GM23248 (cell line): ENCODE measurements at places on chromosomes 1 and 21. TPM values are rescaled to one million over a fixed set of nuclear protein-coding genes. Genes with fewer than 3 reads are reported as not detected.

DNA sequence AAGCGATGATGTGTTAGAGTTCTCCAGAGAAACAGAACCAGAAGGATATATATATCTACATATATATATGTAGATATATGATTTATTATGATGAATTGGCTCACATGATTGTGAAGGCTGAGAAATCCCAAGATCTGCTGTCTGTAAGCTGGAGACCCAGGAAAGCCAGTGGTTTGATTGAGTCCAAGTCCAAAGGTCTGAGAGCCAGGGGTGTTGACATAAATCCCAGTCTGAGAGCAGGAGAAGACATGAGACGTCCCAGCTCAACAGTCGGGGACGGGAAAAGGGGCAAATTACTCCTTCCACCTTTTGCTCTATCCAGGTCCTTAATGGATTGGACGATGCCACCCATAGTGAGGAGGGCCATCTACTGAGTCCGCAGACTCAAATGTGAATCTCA lies 126.6 kb downstream of the PRDM2 start:
- DNase-seq: no peak

DNA sequence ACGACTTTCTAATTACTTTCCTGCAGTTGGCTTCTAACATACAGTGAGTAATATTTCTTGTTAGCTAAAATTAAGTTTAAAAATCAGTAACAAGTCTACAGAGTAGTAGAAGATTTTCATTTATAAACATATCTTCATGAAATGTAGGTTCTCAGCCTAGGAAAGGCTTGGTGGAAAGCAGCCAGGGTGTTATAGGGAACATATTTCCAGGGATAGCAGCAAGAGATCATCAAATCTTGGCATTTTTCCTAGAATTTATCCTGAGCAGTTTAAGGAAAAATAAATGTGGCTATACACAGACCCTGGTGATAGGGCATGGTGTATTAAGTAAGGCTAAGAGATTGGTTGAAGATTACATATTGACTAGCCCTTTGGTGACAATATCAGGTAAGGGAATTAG lies 203.5 kb upstream of the NEGR1 start:
- no peak for DNase-seq

The DYNLT5 gene
- total RNA-seq: 2.3 and 5.8 TPM in 2 replicates

The KMO gene
- not detected in 2 replicates for total RNA-seq

The C1QC gene
- total RNA-seq: not detected in 2 replicates

DNA sequence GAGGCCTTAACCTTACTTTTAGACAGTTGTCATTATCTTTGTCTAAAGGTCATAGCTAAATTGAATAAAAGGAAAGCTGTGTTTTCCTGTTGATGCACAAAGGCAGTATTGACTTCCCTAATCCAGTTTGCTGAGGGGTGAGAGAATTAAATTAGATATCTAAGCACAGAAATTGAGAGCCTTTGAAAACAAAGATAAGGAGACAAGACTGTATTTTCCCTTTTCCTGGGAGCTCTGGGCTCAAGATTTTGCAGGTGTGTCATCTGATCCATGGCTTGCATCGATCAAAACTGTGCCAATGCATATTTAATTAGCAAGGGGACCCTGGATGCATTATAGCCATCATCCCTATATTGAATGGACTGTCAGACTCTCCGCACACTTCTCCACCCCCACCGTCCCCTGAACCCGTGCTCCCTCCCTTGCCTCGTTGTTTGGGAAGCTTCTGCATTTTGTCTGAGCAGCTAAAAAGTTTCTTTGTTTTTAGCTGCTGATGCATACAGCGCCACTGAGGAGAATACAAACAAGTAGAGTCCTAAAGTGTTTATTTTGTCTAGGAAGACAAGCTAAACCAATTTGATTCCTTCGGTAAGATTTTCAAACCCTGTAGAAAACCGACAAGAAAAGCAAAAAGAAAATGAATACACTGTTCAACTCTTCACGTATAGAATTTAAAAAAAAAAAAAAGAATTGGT lies 186.3 kb downstream of the NFIA start:
- DNase-seq: no peak

DNA sequence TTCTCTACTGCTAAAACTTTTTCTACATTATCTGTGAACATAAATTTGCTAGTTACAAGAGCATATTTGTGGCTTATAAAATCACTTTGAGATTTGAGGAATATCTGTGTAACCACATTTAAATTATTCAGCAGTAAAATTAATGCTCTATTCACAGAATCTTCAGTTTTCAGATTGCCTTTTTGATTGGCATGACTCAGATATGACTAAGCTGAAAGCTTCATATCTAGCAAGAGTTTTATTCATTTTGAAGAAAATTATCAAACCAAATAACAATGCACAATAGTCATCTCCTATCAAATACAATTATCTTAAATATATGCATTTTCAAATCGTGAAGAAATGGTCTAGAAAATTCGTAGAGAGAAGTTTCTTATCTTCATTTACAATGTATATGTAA lies 1498.2 kb upstream of the B3GALT2 start:
- no peak for DNase-seq

- peak; percentile 14 for DNase-seq
These were observed 80.6 kb downstream of the WLS start for GRCh38 chr1:68151690-68152089.

DNA sequence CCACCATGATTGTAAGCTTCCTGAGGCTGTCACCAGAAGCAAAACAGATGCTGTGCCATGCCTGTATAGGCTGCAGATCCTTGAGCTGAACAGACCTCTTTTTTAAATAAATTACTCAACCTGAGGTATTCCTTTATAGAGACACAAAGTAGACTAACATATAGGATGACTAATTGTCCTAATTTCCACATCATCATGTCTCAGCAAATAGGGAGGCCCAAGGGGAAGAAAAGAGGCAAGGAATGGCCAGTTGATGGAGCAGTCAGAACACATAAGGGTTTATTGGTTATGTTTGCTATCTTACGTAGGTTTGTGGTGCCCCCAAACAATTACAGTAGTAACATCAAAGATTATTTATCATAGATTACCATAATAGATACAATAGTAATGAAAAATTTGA lies 126.2 kb downstream of the RASAL2 start:
- DNase-seq: peak; percentile 57

GRCh38 chr1:30815556-30815955 lies 58.0 kb upstream of the LAPTM5 start:
- no peak for DNase-seq

DNA sequence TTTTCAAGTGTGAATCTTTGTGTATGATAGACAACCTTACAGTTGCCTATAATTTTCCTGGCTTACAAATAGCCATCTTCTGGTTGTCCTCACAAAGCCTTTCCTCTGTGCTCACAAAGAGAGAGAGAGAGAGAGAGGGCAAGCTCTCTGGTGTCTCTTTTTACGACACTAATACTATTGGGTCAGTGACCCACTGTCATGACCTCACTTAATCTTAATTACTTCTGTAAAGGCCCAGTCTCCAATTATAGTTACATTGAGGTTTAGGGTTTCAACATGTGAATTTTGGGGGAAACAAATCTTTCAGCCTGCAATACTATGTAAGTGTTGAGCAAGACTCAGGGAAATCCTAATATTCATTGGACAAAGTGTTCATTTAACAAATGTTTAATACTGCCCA lies 167.4 kb upstream of the COL11A1 start:
- DNase-seq: no peak

The WDR64 gene
- not detected in 2 replicates for total RNA-seq

The KRTAP12-2 gene
- total RNA-seq: not detected in 2 replicates

DNA sequence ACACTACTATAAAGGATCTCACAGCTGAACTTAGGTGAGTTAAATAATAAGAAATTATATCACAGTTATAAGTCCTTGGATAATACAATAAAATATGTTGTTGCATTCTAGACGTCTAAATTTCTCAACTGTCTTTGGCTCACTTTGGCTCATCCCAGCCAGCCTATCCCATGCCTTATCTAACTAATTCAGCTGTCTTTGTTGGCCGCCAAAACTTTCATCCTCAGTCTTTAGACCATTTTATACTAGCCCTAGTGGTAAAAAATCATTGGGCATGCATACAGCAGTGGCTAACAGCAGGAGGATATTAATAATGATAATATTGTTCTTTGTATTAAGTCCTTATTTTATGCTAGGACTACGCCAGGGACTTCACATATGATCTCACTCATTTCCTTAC lies 59.3 kb downstream of the CCDC18 start:
- DNase-seq: no peak

The PEAR1 gene
- 1.0 and 2.2 TPM in 2 replicates for total RNA-seq

The UBAP2L gene
- 73.0 and 90.5 TPM in 2 replicates for total RNA-seq

The DNAJC28 gene
- 0.38 and 2.4 TPM in 2 replicates for total RNA-seq

The B3GALT2 gene
- 4.7 and 4.8 TPM in 2 replicates for total RNA-seq

The NR1I3 gene
- not detected in 2 replicates for total RNA-seq

The LCA5L gene
- 1.1 TPM in 2 replicates for total RNA-seq

DNA sequence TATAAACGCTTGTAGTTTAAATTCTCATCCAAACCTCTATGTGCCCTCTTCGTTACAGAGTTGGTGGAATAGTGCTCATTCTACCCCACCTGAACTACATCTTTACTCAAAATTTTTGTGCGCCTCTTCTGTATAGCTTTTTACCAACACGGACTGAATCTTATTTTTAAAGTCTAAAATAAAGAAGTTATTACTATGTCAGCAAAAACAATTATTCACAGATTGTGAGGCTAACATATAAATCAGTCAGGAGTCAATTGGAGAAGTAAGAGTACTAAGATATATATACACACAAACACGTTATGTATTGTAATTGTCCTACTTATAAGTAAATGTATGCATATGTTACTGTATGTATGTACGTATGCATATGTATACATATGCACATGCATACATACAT lies 274.9 kb upstream of the ADGRL4 start:
- DNase-seq: no peak

DNA sequence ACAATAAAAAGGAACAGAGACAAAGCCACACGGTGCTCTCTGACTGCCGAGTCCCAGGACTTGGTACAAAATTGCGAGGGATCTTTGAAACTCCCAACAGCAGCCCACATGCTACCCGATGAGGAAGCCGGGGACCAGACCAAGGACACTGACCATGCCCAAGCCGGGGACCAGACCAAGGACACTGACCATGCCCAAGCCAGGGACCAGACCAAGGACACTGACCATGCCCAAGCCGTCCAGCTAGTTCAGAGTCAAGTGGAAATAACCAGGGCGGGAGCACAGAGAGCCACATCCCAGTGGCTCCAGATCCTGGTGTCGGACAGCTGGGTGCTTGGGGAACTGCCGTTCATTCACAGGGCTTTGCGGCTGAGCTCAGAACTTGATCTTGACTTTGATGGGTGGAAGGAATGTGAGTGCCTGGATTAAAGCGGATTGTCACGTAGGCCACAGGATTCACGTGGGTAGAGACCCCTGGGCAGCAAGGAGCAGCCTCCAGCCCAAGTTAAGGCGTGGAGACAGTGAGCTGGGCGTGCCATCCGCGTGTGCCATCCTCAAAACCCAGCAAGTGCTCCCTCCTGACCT lies 16.5 kb upstream of the TRAPPC10 start:
- DNase-seq: no peak

DNA sequence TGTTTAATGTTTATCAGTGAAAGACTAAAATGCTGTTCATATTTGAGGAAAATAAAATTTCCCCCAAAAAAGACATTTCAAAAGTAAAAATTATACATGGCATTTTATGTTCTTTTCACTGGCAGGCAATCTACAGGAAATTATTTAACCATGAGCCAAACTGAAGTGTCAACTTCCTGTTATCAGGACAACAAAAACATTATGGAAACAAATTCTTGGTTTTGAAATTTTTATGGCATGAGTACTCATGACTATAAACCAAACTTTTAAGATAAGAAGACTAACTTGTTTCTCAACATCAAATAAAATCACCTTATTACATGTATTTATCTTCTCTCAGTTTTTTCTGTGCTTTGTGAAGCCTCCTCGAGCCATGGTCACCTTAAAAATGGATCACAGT lies 698.6 kb downstream of the LTN1 start:
- peak; percentile 67 for DNase-seq

The CFH gene
- total RNA-seq: 22.7 and 27.3 TPM in 2 replicates

The MPC2 gene
- total RNA-seq: 65.5 and 93.8 TPM in 2 replicates

The PUM1 gene
- total RNA-seq: 46.3 and 63.4 TPM in 2 replicates

GRCh38 chr1:220689666-220690065 lies 497 bp upstream of the C1orf115 start:
- no peak for DNase-seq

The EXO1 gene
- total RNA-seq: 6.2 and 14.2 TPM in 2 replicates

- no peak for DNase-seq
These were observed 22.1 kb downstream of the LRRC52 start for GRCh38 chr1:165565751-165566490.

DNA sequence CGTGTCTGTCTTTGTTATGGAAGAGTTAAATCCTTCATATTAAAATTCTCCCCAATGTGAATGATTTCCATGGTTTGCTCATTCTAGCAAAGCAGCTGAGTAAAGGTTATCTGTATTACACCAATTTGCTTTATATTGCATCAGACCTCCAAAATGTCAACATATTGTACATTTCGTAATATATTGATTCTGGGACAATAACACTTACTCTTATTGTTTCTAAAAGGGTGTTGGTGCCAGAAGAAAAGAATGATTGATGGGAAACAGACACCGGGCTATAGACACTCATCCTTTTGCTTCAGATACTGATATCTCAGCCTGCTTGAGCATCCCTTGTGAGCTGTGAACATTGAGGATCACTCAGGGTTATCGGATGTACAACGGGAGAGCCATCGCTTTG lies 7.0 kb downstream of the NTNG1 start:
- no peak for DNase-seq

DNA sequence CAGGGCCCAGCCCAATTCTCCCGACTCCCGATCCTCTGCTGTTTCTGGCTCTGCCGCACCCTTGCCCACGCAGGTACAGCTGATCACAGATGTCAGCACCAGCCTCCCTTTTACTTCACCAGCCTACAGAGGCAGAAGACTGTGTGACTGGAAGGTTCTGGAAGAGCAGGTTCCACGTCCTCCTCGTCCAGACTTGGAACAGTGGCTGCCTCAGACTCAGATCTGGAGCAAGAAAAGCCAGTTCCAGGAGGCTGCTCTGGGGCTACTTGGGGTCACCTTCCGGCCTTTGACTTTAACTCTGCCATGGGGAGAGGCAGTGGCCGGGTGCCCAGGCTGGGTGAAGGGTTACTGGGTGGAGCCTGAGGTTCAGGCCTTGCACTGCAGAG lies 16.1 kb upstream of the KLHDC7A start:
- no peak for DNase-seq

DNA sequence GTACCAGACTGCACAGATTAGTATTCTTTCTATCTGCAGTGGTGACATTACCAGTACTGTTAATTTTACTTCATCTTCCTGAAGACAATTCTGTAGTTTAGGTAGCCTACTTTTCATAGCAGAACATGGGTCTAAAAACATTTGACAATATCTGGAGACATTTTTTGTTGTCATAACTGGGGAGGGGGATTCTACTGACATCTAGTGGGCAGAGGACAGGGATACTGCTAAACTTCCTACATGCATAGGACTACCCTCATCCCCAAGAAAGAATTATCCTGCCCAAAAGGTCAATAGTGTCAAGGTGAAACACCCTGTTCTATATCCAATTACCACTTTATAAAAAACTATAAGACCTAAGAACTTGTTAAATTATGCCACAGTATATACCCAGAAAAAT lies 3.4 kb upstream of the ARHGAP29 start:
- DNase-seq: no peak

DNA sequence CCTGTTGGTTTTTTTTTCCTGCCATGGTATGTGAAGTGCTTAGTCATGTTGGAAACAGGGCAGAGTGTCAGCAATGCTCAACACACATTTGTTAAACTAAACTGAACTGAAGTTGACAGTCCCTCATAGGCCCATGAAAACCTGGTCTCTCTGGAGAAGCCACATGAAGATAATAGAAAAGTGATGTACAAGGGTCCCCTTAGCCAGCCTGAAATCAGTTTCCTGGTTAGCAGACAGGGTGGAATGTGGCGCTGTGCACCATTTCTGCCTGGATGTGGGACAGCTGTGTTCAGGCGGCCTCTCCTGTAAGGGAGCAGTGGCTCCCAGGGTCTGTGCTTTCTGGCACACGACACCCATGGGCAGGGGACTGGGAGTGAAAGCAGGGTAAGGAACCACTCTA lies 9.9 kb upstream of the CHI3L1 start:
- DNase-seq: peak; percentile 35
